ENCODE measurements at places on chromosomes 4 and X. TPM values are rescaled to one million over a fixed set of nuclear protein-coding genes. Genes with fewer than 3 reads are reported as not detected.

Gene ETDA
- polyA plus RNA-seq = not detected

Gene SOWAHD
- 1.1 TPM for polyA plus RNA-seq

Gene F8
- 4.8 TPM for polyA plus RNA-seq

Gene POU3F4
- 17.1 TPM for polyA plus RNA-seq

Gene CT47B1
- polyA plus RNA-seq = not detected

Gene PALLD
- 71.1 TPM for polyA plus RNA-seq

Gene GDI1
- polyA plus RNA-seq = 674 TPM

Gene MEPE
- 0.21 TPM for polyA plus RNA-seq

Gene PAGE4
- polyA plus RNA-seq = not detected

Gene GPR173
- polyA plus RNA-seq = 45.4 TPM

Gene CLDN34
- 0.53 TPM for polyA plus RNA-seq

Gene XAGE2
- polyA plus RNA-seq = not detected

- no peak for DNase-seq
These were observed 48.3 kb downstream of the SEL1L3 start for GRCh38 chr4:25814301-25815136.

DNA sequence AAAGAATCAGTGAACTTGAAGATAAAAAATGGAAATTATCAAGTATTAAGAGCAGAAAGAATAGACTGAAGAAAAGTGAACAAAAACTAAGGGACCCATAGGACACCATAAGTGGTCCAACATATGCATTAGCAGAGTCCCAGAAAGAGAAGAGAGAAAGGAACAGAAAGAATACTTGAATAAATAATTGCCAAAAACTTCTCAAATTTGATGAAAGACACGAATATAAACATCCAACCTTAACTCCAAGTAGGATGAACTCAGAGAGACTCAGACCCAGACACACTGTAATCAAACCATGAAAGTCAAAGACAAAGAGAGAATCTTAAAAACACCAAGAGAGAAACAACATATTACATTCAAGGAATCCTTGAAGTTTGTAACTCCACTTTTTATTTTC, 35.7 kb downstream of the MORC4 start:
- no peak for DNase-seq

- no peak for DNase-seq
These were observed 234.1 kb downstream of the AFAP1 start for GRCh38 chr4:7705593-7705992.

- DNase-seq = no peak
These were observed 62.6 kb downstream of the DCLK2 start for GRCh38 chr4:150140774-150141400.

DNA sequence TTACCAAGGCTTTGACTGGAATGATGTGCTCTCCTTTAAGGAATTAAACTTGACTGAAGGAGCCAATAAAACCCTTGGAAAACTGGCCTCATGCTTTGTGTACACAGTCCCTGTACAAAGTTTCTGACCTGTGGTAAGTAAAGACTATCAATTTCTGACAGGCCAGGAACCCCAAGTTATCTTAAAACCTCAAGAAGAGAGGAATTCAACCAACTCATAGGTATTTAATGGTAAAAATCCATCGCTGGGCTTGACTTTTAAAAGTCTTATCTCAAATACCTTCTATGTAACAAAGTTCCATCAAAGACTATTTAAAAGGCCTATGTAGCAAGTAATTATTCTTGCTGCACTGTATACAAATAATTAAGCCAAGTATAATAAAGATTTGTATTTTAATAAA, 103.7 kb upstream of the TENT5D start:
- no peak for DNase-seq

- no peak for DNase-seq
These were observed 55.7 kb upstream of the CCDC160 start for GRCh38 chrX:134181275-134181660.

GRCh38 chr4:118898221-118898620, 9.6 kb downstream of the SYNPO2 start:
- no peak for DNase-seq

DNA sequence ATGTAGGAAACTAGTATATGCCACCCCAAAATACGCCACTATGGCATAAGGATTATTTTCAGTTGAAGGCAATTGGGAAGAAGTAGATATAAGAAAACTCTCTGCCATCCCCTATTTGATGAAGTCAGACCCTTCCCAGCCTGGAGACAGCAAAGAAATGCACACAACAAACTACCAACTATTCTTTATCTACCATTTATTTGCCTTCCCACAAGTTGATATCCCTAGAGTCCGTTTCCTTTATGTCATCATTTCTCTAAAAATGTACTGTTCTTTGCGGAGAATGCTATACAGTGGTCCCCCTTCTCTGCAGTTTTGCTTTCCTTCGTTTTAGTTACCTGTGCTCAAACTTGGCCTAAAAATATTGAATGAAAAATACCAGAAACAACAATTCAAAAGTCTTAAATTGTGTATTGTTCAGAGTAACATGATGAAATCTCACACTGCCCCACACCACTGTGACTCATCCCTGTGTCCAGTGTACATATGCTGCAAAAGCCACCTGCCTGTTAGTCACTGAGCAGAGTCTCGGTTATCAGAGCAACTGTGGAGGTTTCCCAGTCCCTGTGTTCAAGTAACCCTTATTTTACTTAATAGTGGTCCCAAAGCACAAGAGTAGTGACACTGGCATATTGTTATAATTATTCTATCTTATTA, 152.3 kb downstream of the WDFY3 start:
- DNase-seq = no peak

DNA sequence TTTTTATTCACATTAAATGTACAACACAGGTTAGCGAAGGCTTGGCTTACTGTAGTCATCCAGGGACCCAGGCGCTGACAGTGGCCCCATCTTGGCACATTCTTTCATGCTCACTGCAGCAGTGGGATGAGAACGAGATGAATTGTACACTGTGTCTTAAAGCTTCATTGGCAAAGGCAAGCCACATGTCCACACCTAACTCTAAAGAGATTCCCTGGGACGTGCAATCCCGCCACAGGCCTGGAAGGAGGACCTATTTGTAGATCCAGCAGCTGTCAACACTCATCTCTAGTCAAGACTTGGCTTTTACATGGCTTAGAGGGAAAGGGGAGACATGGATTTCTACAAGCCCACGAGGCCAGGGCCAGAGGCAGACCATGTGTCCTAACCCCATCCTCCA, 16.1 kb upstream of the CXCR3 start:
- no peak for DNase-seq

DNA sequence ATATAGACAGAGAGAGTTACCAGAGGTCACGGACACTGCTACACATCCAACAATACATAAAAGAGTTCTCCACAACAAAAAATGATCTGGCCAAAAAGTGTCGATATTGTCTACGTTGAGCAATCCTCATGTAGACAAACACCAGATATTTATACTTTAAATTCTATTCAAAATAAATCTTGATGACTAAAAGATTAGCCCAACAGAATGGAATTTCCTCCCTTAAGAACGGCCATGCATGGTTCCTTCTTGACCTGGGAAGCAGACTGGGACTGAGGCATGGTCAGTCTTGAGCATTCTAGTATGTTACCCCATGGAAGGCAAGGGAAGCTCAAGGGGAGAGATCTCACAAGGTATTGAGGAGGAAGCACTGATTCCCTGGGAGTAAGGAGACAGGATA, 43.5 kb downstream of the LHFPL1 start:
- no peak for DNase-seq

- DNase-seq = no peak
These were observed 16.4 kb upstream of the PRSS48 start for GRCh38 chr4:151260526-151260925.

DNA sequence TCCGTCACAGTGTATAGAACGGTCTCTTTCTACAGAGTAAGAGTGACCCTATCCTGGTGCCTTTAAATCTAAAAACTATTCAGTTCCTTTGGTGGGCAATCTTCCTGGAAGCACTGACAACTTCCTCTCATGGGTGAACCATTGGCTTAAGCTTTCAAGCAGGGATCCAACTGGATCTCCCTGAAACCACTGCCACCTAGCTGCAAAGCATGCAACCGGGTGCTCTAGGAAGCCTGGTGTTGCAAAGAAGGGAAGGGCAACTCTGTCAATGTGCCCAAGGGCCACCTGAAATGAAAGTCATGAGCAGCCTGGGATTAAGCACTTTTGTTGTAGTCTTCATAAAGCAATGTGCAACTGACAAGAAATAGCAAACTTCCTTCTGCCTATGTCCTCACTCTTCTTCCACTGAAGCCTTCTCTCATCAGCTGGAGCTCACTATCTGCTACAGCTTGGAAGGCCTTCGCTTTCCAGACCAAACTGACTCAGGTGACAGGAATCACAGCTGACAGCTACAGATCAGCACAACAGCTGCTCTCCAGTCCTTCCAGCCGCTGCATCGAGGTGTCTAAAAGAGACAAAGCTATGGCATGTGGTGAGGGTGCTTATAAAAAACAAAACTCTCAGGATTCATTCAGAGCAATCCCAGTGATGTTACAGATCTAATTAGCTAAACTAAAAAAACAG, 46.1 kb downstream of the SETD7 start:
- no peak for DNase-seq

DNA sequence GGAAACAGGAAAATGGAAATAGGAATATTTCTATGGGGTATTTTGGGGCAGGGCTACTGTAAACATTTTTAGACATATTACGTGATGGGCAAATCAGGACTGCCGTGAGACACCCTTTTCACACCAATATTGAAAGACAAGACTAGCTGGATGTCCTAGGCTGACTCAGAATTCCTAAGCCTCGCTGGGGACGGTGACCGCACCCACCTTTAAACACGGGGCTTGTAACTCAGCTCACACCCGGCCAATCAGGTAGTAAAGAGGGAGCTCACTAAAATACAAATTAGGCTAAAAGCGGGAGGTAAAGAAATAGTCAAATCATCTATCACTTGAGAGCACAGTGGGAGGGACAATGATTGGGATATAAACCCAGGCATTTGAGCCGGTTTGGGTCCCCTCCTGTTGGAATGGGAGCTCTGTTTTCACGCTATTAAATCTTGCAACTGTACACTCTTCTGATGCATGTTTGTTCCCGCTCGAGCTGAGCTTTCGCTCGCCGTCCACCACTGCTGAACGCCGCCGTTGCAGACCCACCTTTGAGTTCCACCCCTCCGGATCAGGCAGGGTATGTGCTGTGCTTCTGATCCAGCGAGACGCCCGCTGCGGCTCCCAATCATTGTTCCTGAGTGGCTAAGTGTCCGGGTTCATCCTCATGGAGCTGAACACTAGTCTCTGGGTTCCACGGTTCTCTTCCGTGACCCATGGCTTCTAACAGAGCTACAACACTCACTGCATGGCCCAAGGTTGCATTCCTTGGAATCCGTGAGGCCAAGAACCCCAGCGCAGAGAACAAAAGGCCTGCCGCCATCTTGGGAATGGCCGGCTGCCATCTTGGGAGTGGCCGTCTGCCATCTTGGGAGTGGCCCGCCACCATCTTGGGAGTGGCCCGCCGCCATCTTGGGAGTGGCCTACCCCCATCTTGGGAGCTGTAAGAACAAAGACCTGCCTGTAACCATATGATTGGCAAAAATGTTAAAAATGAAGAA, 152.6 kb downstream of the CRLF2 start:
- DNase-seq = no peak

GRCh38 chr4:3822230-3822947, 56.2 kb downstream of the ADRA2C start:
- no peak for DNase-seq

Measured in spinal cord (tissue), 10 donors.